Karpas-422 (cell line): ENCODE measurements at places on chromosomes 7 and 10.

GRCh38 chr10:129161150-129161549 is 305.9 kb upstream of the MGMT start:
- DNase-seq = no peak
- no peaks in the 10 kb centered on the region for H3K27me3 ChIP-seq
- no peaks in the 10 kb centered on the region for H3K4me1 ChIP-seq
- H3K4me3 ChIP-seq = no peak overlapping the region
- no peaks in the 10 kb centered on the region for H3K36me3 ChIP-seq
- H3K27ac ChIP-seq = no peak overlapping the region

GRCh38 chr7:98297626-98298286 is 16.3 kb downstream of the BRI3 start:
- H3K27me3 ChIP-seq = no peaks in the 10 kb centered on the region
- no peak overlapping the region for H3K4me3 ChIP-seq
- H3K4me1 ChIP-seq = no peaks in the 10 kb centered on the region; the same call in 1 of the 2 replicates
- no peak for DNase-seq

GRCh38 chr10:51699145-51699474 is 285 bp downstream of the CSTF2T start:
- no peaks in the 10 kb centered on the region for H3K27me3 ChIP-seq
- DNase-seq = no peak
- H3K4me3 ChIP-seq = peak overlapping the region; percentile 69
- peaks cover 5% of the 10 kb centered on the region; the same call in 1 of the 2 replicates for H3K36me3 ChIP-seq
- peak overlapping the region; percentile 67; the same call in 1 of the 2 replicates for H3K27ac ChIP-seq
- peaks cover 18% of the 10 kb centered on the region for H3K4me1 ChIP-seq

GRCh38 chr10:55277549-55277948 is 476.5 kb upstream of the PCDH15 start:
- DNase-seq = no peak
- no peaks in the 10 kb centered on the region for H3K36me3 ChIP-seq
- no peak overlapping the region for H3K4me3 ChIP-seq
- H3K4me1 ChIP-seq = no peaks in the 10 kb centered on the region
- H3K27ac ChIP-seq = no peak overlapping the region

- DNase-seq = peak; percentile 95
- H3K27me3 ChIP-seq = no peaks in the 10 kb centered on the region
- peaks cover 11% of the 10 kb centered on the region; the same call in 1 of the 2 replicates for H3K4me1 ChIP-seq
Measured at GRCh38 chr7:123534383-123535260, at the start of gene IQUB. Gene IQUB (minus strand): TSS chr7:123534595. CDS start chr7:123512340, 22,255 bp downstream.

- no peak for DNase-seq
- no peak overlapping the region for H3K4me3 ChIP-seq
- H3K27me3 ChIP-seq = no peaks in the 10 kb centered on the region
- H3K4me1 ChIP-seq = no peaks in the 10 kb centered on the region
Measured at GRCh38 chr7:20721086-20721810, 65.4 kb downstream of the SP8 start.

- H3K4me1 ChIP-seq = no peaks in the 10 kb centered on the region
- no peaks in the 10 kb centered on the region for H3K36me3 ChIP-seq
- no peak overlapping the region for H3K4me3 ChIP-seq
- no peak for DNase-seq
- no peak overlapping the region for H3K27ac ChIP-seq
Measured at GRCh38 chr7:81638198-81638597, 131.6 kb downstream of the HGF start.
